ENCODE measurements at places on chromosomes 4 and X. TPM values are rescaled to one million over a fixed set of nuclear protein-coding genes. Genes with fewer than 3 reads are reported as not detected.

ARAP2 gene
- 89.6 TPM for total RNA-seq

SLC25A5 gene
- total RNA-seq, result 89.4 TPM

AGTR2 gene
- not detected for total RNA-seq

NKX3-2 gene
- total RNA-seq, result not detected

PNMA5 gene
- total RNA-seq, result 0.28 TPM

COL4A5 gene
- not detected for total RNA-seq

NAP1L3 gene
- 9.0 TPM for total RNA-seq

MAGEA2 gene
- total RNA-seq, result not detected

REPS2 gene
- 1.4 TPM for total RNA-seq

ACSL1 gene
- total RNA-seq, result 12.9 TPM

SPIN3 gene
- 22.7 TPM for total RNA-seq

TREX2 gene
- total RNA-seq, result 4.0 TPM

GAGE12H gene
- total RNA-seq, result not detected

ARMCX2 gene
- total RNA-seq, result 9.4 TPM

METTL14 gene
- 67.2 TPM for total RNA-seq

RASGEF1B gene
- total RNA-seq, result 9.0 TPM

VCX3B gene
- total RNA-seq, result not detected

RHOXF2 gene
- total RNA-seq, result not detected

MAOB gene
- total RNA-seq, result not detected

KCNIP4 gene
- total RNA-seq, result not detected

LPAR4 gene
- not detected for total RNA-seq

ZDHHC15 gene
- 0.53 TPM for total RNA-seq
